ENCODE measurements at places on chromosomes 1 and 21.

DNA sequence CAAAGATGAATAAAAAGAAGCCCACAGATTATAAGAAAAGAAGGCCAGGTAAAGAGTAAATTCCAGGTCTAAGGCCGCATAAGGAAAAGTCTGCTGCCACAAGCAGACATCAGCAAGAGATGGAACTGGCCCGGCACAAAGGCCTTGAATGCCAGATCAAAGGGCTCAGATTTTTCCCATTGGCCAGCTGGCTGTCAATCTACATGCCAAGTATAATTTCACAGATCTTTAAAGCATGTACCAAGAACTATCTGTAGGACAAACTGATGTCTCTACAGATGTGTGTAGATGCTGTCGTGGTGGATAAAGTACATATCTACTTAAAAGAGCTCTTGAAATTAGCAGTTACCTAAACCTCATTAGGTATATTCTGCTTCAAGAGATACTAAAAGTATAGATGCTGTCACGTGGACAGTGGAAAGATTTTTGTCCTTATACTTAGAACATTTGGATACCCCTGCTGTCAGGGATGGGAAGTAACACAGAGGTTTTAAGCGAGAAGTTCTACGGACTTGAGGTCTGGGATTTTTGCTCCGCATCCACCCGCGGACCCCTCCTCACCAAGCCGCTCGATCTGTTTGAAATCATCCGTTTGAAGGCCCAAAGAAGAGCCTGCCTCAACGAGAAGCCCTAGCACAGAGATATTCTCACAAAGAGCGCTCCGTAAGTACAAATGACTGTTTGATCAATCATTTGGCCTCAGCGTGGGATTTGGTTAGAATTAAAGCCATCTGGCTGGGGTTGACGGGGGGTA lies 10.1 kb downstream of the GLIS1 start:
- no peak for DNase-seq

GRCh38 chr1:206135248-206135647 lies 18.1 kb upstream of the AVPR1B start:
- DNase-seq: no peak

GRCh38 chr21:44450402-44450801 lies 4.9 kb upstream of the LRRC3 start:
- no peak for DNase-seq

DNA sequence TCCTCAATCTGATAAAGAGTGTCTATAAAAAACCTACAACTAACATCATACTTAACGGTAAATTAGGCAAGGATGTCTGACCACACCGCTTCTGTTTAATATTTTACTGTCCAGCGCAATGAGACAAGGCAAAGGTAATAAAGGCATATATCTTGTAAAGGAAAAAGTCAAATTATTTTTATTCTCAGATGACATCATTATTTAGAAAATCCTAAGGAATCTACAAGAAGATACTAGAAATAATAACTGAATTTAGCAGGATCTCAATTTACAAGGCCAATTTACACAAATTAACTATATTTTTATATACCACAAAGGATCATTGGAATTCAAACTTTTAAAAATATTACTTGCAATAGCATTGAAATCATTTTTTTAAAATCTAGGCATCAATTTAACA lies 29.4 kb downstream of the GJA4 start:
- no peak for DNase-seq

DNA sequence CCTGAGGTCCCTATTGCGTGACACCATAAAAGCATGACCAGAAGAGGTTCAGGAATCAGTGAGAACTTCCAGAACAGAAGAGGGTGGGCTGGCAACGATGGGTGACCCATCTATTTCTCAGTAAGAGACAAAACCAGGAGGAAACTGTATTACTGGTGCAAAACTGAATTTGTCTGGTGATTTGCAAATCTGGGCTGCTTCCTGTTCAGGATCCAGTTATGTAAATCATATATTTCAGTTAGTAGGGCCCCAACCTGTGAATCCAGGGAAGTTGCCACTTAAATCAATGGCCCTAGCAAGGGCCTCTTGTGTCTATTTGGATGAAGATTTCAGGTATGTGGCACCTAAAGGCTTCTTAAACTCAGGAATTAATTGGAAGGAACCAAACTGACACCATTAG lies 23.1 kb upstream of the SMAP2 start:
- DNase-seq: no peak

- peak; percentile 84 for DNase-seq
Measured at GRCh38 chr1:25795946-25796810, 3.8 kb upstream of the SELENON start.

GRCh38 chr1:37068260-37068659 lies 33.9 kb upstream of the GRIK3 start:
- DNase-seq: no peak

DNA sequence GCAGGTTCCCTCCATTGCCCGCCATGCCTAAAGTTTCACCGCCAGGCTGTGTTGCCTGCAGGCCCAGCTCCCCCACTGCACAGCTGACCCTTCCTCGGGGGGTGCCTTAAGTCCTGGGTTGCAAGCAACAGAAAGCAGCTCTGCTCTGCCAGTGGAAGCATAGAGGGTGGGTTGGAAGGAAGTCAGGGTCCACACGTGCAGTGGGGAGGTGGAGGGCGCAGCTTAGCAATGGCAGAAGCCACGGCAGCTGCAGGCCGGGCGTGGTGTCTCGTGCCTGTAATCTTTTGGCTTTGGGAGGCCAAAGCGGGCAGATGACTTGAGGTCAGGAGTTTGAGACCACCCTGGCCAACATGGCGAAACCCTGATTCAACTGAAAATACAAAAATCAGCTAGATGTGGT lies 106.3 kb upstream of the TMEM51 start:
- DNase-seq: no peak

- DNase-seq: no peak
Measured at GRCh38 chr1:167544447-167545093, 9.0 kb downstream of the CREG1 start.

DNA sequence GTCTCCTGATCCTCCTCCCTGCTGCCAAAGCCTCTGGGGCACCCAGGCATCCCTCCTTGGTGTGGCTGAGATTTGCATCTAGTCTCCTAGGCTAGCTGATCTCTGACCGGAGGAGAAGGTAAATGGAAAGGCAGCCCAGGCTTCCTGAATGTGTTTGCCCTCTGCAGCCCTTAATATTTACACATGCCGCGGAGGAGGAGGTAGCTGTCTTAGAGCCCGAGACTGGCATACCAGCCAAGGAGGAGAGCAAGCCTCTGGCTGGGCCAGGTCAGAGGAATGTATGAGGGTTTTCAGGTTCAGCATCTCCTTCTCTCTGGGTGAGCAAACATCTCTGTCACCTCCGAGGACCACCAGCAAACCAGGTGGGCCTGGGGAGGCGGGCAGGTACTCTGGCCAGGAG lies 86.0 kb upstream of the GRIK3 start:
- DNase-seq: no peak

- no peak for DNase-seq
Measured at GRCh38 chr1:68217060-68217554, 15.2 kb downstream of the WLS start.
